ENCODE measurements at places on chromosomes 5 and 9.
A peak's percentile ranks its signal among the peaks of the same experiment; 100 is the strongest.

DNA sequence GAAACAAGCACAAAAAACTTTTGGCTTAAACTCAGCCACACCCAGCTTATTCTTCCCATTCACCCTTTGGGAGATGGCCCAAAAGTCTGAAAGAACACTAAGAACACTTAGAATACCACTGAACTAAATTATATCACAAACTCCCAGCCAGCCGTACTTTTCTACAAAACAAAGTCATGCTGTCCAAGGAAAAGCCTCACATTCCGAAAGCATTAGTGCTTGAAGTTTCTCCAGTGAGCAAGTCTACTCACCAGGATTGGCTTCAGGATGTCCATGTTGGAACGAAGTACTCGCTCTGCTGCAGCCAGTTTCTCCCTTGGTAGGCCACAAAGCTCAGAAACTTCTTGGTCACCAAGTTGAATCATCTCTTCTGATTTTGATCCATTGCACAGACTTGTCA is 69.7 kb downstream of the ABCA1 start:
- no peak for DNase-seq

- DNase-seq = no peak
Measured at GRCh38 chr5:81789033-81789432, 38.1 kb upstream of the SSBP2 start.

DNA sequence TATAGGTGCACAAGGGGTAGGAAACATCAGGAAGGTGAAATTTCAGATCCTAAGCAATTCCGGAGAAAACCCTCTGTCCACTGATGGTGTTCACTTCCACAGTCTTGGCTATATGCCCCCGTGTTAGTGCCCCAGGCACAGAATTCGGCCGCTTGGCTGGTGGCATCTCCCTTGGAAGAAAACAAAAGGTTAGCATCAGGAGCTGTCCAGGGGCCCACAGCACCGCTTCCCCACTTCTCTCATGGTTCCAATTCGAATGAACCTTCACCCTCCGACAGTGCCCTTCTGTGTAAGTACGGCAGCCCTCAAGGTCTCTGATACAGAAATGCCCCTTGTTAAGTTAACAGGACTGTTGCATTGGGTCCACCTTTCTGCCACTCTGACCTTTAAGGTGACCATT is 409.0 kb downstream of the GADD45G start:
- peak; percentile 70 for DNase-seq

- DNase-seq = peak; percentile 85
Measured at GRCh38 chr5:159341906-159342310, 11.6 kb upstream of the IL12B start.

GRCh38 chr5:56026863-56027300 is 32.1 kb upstream of the IL6ST start:
- no peak for DNase-seq

DNA sequence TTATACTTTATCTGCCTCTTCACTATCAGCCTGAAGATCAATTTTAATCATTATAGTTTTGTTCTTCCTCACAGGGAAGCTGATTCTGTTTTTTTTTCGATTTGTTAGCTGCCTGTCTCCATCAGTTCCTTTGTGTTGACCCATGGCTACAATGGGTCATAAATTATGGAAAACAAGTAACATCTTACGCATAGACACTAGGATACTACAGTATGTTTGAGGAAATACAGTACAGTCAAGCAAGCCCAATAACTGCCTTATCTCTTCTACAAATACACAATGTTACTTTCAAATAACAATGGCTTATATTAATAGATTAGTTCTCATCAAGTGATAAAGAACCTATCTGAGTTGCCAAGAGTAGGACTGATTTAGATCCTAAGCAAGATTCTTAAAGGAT is 160.5 kb upstream of the FREM1 start:
- no peak for DNase-seq

GRCh38 chr9:70100362-70100761 is 56.7 kb downstream of the MAMDC2 start:
- DNase-seq = no peak

DNA sequence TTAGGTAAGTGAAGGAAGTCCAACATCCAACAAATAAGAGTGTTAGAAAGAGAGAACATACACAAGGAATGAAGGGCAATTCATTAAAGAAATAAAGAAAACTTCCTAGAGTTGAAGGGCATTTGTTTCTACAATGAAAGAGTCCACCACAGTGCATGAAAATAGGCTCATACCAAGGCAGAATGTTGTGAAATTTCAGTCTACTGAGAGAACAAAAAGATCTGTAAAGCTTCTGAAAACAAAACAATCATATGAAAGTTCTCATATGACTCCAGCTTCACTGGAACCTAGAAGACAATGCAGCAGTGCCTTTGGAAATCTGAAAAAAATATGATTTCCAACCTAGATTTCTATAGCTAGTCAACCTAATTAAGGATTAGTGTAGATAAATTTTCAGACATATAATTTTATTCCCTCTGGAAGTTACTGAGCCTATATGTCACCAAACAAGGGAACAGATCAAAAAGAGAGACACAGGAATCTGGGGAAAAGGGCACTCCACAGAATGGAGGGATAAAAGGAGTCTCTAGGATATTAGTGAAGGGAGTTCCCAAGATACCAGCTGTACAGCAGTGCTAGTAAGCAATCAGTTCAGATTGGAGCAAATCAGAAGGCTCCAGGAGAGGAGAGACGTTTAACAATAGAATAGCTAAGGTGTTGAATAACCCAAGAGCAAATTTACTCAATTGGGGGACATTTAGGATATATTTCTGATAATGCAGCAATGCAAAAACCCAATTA is 5.8 kb downstream of the C5orf58 start:
- DNase-seq = no peak

- DNase-seq = no peak
Measured at GRCh38 chr5:82470185-82470994, 192.2 kb upstream of the RPS23 start.

DNA sequence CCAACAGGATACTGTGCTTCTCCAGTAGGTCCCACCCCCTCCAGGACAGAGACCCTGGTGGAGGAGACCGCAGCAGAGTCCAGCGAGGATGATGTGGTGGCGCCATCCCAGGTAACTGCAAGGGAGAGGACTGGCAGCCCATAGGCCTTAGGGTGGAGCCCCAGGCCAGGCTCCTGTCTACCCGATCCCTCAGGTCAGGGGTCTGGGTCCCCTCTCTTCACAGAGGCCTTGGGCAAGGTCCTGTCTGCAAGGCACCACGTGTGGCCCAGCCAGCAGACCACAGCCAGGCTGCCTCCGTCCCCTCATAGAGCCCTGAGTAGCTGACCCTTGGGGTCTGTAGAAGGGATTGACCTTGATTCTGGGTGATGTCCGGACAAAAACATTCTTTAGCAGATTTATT is 20.0 kb downstream of the CD74 start:
- DNase-seq = no peak

- no peak for DNase-seq
Measured at GRCh38 chr5:59654691-59655090, 238.8 kb downstream of the PDE4D start.

- no peak for DNase-seq
Measured at GRCh38 chr5:37844009-37844408, 4.2 kb upstream of the GDNF start.

- DNase-seq = no peak
Measured at GRCh38 chr9:76366275-76366674, 28.0 kb downstream of the RFK start.

- no peak for DNase-seq
Measured at GRCh38 chr5:168867241-168867640, 288.1 kb upstream of the PANK3 start.

DNA sequence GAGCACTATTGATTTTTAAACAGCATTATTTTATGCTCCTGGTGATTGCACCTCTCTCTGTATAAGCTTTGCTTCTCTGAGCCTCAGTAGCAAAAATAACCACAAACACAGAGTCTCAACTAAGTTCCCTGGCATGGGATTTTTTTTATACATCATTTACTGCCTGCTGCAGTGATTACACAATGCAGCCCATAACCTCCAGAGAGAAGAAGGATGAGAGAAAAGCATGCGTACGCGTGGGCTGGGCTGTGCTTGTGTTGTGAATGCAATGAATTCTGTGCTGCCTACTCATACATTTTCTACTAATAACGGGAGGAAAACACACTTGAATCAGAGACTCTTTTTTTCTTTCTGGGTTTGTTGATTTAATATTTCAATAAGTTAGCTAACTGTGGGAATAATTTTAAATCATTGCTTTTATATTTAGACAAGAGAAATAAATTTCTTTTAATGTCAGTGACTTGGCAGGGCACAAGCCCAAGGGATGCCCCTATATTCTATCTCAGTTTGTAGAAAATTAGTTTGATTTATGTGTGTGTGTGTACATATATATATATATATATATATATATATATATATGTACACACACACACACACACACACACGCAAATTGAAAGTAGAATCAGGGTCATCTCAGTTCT is 351.5 kb downstream of the MED10 start:
- no peak for DNase-seq

- DNase-seq = no peak
Measured at GRCh38 chr9:83197591-83197990, 134.6 kb upstream of the RASEF start.

DNA sequence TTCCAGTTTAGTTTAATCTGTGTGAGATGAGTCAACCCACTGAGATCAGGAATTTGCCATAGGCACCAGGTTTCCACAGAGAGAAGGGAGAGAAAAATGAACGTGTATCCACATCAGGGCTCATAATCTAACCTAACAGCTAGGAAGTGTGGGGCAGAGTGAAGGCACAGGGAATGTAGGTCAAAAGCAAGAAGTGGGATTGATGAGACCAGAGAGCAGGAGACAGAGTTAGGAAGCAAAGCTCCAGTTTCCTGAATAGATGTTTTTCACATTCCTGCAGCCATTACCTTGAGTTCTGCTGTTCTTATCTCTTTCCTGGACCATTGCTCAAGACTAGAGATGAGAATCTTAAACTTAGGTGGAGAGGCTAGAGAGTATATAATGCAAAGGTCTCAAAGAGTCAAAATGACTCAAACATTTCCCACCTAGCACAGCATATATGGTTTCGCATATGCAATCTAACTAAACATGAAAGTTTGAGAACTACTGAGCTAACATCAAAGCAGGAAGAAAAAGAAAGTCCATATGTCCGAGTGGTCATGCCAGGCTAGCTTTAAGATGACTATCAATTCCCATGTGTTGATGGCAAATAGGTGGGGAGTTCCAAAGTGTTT is 41.1 kb upstream of the GNAQ start:
- no peak for DNase-seq

- DNase-seq = no peak
Measured at GRCh38 chr5:99543841-99544240, 615.0 kb upstream of the CHD1 start.

- peak; percentile 90 for DNase-seq
Measured at GRCh38 chr9:107750741-107751566, 261.4 kb upstream of the KLF4 start.

DNA sequence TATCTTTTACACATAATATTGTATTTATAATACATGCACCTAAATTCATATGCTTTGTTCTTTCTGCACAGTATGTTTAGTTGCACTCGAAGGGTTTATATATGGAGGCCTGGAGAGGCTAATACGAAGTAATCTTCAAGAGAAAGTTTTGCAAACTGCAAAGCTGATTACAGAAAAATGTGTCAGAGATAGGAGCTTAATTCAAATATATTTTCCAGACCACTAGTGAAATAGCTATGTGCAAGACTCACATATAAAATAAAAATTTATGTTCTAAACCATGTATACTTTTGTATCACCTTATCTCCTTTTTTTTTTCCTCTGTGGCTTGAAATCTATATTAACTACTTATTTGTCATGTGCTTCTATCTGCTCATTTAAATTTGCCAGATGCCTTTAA is 313.8 kb downstream of the EFNA5 start:
- DNase-seq = no peak

DNA sequence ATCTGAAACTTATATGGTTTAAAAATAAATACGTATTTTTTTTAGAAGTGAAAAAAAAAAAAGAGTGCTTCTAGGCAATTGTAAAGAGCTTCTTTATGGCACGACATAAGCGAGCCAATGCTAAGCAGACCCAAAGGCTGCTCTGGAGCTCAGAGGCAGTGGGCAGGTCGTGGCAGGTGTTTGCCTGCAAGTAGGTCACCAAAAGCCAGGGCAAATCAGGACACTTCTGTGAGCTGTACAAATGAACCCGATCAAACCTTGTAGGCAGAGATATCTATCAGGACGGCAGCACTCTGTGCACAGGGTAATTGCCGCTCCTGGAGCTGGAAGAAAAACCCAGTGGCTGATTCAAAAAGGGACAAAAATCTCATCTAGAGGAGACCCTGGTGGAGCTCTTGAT is 75.9 kb downstream of the IRX2 start:
- DNase-seq = no peak

DNA sequence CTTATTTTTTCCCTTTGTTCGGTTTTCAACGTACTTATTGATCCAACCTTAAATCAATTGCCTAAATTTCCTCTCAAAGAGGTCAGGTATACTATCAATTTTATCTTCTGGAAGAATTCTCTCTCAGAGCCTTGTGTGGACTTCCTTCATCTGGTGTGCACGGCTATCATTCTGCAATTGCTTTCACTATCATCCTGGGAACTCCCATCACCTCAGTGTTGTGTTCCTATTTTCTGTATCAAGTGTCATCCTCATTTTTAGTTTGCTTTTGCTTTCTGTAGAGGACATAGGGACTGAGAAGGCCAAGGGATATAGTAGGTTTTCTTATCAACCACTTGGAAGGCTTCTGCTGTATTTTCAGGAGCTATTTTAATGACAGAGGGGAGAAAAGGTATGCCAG is 11.3 kb downstream of the STOM start:
- no peak for DNase-seq

GRCh38 chr9:124370896-124371582 is 44.2 kb downstream of the PSMB7 start:
- no peak for DNase-seq

DNA sequence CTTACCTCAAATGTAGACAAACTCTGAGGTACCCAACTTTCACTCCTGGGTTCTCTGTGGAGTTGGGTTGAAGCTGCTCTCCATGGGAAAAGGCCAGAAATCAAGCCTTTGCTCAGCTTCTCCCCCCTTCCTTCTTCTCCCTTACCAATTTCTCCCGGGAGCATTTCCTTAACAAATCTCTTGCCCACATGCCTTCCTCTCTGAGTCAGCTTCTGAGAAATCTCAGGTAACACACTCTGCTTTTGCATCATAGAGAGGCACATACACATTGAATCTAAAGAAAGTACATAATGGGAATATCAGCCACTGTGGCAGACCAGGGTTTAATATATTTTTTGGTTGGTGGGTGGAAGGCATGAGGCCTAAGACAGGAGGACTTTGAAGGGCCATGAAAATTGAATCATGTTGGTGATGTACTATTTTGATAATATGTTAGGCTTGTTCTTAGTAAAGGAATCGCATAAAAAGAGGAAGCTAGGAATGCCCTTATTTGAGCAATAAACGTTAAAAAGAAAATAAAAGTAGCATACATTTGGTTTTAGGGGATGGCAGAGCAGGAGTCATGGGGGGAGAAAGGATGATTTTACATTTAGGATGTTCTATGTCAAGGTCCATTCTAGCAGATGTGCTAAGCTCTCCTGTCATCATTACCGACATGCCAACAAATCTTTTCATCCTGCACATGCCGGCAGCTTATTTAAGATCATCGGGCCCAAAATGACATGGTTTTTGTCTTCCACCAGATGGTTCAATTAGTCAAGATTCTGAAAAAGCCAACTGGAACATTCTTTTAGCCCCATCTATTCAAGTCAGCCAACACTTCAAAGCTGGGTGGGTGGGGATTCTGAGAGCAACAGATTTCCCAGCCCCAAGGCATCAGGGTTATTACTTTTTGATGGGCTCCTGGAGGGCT is 199.5 kb upstream of the CLINT1 start:
- DNase-seq = no peak

- no peak for DNase-seq
Measured at GRCh38 chr9:108836319-108836718, 19.5 kb downstream of the ACTL7B start.

GRCh38 chr9:124854822-124855221 is 1.6 kb downstream of the WDR38 start:
- DNase-seq = no peak

All from cardiac septum (tissue), 1 donor.